ENCODE measurements at places on chromosomes 11 and 22.

DNA sequence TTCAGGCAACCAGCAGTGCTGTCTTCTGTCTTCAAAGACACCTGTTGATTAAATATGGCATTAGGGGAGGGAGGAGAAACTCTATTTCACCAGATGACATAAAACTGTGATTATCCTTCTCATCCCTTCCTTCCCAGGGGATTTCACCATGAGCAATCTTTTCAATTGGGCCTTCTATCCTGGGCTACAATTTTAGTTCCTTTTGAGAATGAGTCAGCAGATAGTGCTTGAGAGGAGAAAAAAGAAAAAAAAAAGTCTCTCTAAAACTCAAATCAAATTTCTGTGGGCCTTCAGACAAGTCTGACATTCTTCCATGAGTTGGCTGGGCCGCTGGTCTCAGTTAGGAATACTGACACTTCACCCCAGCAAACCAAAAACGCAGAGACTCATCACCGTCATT lies 7.2 kb downstream of the FLI1 start:
- no peak for DNase-seq

DNA sequence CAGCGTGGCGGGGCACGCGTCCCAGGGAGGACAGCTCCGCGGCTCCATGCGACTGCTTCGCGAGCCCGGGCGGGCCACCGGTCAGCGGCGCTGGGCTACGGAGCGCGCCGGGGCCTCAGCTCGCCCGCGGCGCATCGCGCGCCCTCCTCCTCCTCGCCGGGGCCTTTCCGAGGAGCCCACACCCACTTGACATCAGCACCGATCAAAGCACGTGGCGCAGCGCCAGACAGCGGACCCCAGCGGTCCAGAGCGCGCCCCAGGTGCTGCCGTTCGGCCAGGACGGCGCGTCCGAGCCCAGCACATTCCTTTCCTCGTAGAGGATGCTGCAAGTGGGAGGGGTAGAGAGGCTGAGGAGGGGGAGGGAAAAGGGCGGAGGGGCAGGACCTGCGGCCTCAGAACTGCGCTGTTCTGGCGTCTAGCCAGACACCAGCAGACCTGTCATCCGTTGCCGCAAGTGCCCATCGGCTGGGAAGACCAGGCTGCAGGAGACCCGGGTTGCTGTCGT lies 88.6 kb downstream of the PLEKHA7 start:
- DNase-seq: no peak

GRCh38 chr11:123055191-123055901 lies 6.6 kb downstream of the HSPA8 start:
- DNase-seq: no peak

DNA sequence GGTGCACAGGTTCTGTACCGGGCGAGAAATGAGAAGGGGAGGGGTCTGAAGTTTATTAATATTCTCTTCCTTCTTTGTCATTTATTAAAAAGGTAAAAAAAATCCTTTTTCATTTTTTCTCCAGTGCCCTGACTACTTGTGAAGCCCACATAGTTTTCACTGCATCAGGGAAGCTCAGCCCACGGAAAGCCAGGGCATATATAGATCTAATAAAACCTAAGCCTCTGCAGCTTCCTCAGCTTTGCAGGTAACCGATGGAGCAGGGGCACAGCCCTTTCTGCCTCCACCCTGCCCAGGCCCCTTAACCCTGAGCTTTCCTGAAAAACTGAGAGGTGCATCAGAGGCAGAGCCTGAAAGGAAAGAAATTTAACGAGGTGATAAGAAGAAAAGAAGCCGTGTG lies 140.1 kb downstream of the NXPE2 start:
- DNase-seq: no peak

DNA sequence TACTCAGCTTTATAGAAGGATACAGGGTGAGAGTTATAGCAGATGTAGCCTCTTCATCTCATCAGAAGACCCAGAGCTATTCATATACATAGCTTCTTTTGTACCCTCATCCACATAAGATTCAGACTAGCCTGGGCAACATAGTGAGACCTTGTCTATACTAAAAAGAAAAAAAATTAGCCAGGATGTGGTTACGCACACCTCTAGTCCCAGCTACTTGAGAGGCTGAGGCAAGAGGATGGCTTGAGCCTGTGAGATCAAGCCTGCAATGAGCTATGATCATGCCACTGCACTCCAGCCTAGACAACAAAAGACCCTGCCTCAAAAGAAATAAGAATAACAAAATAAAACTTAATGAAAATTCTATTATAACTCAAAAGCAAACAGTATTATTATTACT lies 36.7 kb upstream of the B3GNT6 start:
- DNase-seq: no peak

DNA sequence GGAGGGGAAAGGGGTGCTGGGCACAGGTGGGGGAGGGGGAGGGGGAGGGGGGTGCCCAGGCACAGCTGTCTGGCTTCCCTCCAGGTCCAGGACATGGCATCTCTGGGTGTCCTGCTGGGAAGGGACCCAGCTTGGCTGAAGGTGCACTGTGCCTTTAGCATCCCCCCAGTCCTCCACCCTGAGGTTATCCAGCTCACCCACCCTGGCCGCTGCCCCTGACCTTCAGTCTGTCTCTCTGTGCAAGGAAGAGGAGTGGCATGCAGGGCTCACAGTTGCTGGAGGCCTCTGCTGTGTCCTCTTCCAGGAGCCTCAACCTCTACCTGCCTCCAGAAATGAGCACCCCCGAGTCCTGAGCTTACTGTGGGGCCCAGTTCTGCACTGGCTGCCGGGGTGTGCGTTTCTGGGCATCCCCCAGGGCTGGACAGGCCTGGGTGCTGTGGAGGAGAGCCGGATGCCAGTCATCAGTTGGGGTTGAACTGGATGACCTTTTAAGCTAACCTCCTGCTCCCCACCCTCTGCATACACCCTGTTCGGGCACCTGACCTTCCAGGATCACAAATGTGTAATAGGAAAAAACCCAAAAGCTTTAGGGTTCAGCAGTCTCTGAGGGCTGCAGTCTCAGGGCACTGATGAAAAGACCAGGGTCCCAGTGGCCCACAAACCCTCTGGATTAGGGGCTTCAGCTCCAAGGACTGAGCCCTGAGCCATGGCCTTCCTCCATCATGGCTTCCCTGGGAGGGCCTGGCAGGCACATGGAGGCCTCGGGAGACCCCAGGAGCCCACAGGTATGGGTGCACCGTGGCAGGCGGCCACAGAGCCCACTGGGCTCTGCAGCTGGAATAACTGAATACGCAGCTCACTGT lies 9.6 kb upstream of the CTSD start:
- DNase-seq: no peak
